WTC11 (cell line): ENCODE measurements at places on chromosomes 16 and 17. TPM values are rescaled to one million over a fixed set of nuclear protein-coding genes. Genes with fewer than 3 reads are reported as not detected.

Gene NGFR
- total RNA-seq, result 11.3 to 12.4 TPM (median 12.1 TPM) in 3 replicates

DNA sequence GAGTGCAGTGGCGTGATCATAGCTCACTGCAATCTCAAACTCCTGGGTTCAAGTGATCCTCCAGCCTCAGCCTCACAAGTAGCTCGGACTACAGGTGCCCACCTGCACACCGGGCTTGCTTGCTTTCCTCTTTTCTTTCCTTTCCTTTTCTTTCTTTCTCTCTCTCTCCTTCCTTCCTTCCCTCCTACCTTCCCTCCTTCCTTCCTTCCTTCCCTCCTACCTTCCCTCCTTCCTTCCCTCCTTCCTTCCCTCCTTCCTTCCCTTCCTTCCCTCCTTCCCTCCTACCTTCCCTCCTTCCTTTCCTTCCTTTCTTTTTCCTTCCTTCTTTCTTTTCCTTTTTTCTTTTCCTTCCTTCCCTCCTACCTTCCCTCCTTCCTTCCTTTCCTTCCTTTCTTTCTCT, 225.5 kb downstream of the MRTFB start:
- no peak for DNase-seq

GRCh38 chr17:34740565-34741520, 161.5 kb downstream of the TMEM132E start:
- DNase-seq, result no peak

DNA sequence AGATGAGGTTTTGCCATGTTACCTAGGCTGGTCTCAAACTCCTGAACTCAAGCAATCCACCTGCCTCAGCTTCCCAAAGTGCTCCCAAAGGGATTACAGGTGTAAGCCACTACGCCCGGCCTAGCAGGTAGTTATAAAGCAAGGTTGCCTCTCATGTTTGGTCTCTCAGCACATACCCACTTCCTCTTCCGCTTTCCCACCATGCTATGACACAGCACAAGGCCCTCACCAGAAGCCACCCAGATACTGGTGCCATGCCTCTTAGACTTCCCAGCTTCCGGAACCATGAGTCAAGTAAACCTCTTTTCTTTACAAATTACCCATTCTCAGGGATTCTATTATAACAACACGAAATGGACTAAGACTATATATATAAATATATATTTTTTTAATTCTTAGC, 143.6 kb downstream of the COPRS start:
- DNase-seq, result no peak
